Activated CD8-positive, alpha-beta memory T cell treated with anti-CD3 and anti-CD28 coated beads, Interleukin-2, amount 10 ng/mL, durations not matched to agents 7 days and 5 days (primary cell): ENCODE measurements at places on chromosomes 13 and 19.

DNA sequence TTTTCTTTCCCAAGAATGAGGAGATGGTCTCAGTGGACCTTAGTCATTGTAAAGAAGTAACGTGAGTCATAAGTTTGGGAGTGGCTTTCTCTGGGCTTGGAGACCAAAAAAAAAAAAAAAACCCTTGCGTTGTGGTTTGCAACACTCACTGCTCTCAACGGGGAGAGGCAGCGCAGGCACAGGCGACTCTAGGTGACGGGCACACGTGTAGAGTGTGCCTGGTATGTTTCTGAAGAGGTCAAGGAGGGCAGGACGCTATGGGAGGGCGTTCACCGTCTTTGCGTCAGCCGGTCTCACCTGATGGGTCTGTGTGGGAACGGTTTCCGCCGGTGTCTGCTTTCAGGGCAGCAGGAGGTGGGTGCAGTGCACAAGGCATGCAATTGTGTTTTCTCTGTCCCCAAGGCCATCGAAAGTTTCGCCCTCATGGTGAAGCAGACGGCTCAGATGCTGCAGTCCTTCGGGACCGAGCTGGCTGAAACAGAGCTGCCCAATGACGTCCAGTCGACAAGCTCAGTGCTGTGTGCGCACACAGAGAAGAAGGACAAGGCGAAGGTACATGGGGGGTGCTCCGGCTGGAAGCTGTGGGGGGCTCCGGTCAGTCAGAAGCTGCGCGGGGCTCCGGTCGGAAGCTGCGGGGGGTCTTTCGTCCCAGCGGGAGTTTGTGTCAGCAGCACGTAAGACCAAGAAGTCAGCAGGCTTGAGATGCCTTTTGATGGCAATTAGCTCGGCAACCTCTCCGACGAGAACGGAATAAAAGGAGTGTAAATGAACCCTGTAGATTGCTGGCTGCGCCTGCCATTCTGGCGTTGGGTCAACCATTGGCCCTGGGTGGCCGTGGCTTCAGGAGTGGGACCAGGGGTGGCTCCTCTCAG, 40.8 kb upstream of the F7 start:
- H3K4me3 ChIP-seq = no peak overlapping the region
- H3K27ac ChIP-seq = no peak overlapping the region
- no peaks in the 10 kb centered on the region for H3K27me3 ChIP-seq
- DNase-seq = no peak
- no peaks in the 10 kb centered on the region for H3K4me1 ChIP-seq

- no peaks in the 10 kb centered on the region for H3K27me3 ChIP-seq
- H3K4me3 ChIP-seq = peak overlapping the region; percentile 75
- H3K4me1 ChIP-seq = peaks cover 39% of the 10 kb centered on the region
- peak overlapping the region; percentile 92 for H3K27ac ChIP-seq
- peaks cover 8% of the 10 kb centered on the region for H3K36me3 ChIP-seq
Observed at GRCh38 chr13:100506600-100507422, 81.8 kb downstream of the GGACT start.

GRCh38 chr19:34493038-34493648, 11.6 kb downstream of the WTIP start:
- no peaks in the 10 kb centered on the region for H3K27me3 ChIP-seq
- H3K4me1 ChIP-seq = peaks cover under 1% of the 10 kb centered on the region
- H3K4me3 ChIP-seq = no peak overlapping the region
- no peaks in the 10 kb centered on the region for H3K36me3 ChIP-seq

DNA sequence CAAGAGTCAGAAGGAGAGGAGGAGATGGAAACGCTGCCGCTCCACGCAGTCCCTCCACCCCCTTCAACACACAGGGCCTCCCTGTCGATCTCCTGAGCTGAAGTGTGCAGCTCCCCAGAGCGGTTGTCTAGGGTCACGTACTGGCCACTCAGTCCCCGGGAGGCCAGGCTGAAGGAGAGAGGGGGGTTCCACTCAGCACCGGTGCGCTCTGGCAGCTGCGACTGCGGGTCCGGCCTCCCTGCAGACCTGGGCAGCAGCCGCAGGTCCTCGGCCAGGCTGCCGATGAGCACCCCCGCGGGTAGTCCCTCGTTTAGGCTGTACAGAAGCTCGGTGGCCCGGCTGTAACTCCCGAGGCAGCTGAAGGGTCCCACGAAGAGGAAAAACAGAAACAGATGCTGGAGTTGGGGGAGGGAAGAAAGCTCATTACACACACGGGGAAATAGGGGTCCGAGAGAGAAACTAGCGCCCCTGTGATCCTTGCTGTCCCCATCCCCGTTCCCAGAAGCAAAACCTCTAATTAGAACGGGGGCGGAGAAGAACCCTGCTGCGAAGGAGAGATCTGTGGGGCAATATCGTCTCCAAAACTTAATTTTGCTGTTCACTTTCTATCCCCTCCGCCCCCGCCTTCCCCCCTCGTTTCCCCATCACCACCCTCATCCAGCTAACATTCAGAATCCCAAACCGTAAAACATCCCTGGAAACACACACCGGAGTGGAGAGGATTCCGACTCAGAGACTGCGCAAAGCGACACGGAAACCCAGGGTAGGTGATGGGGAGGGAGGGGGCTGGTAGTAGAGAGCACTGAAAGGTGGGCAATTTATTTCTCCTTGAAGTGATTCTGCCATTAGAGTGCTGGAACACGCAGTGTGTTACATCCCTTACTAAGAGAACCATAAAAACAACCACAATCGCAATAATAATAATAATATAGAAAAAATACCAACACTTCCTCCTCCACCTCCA, 1.8 kb downstream of the PCDH20 start:
- no peak overlapping the region for H3K4me3 ChIP-seq
- no peak overlapping the region for H3K27ac ChIP-seq
- no peaks in the 10 kb centered on the region for H3K4me1 ChIP-seq
- no peaks in the 10 kb centered on the region for H3K36me3 ChIP-seq

GRCh38 chr19:49782515-49782914, 15.7 kb downstream of the AP2A1 start:
- no peak overlapping the region for H3K27ac ChIP-seq
- H3K36me3 ChIP-seq = peaks cover 27% of the 10 kb centered on the region
- H3K27me3 ChIP-seq = no peaks in the 10 kb centered on the region
- no peak for DNase-seq

- peaks cover 27% of the 10 kb centered on the region for H3K36me3 ChIP-seq
- no peak overlapping the region for H3K27ac ChIP-seq
- DNase-seq = no peak
- H3K27me3 ChIP-seq = no peaks in the 10 kb centered on the region
Observed at GRCh38 chr19:48987323-48987722, 5.8 kb downstream of the GYS1 start.

DNA sequence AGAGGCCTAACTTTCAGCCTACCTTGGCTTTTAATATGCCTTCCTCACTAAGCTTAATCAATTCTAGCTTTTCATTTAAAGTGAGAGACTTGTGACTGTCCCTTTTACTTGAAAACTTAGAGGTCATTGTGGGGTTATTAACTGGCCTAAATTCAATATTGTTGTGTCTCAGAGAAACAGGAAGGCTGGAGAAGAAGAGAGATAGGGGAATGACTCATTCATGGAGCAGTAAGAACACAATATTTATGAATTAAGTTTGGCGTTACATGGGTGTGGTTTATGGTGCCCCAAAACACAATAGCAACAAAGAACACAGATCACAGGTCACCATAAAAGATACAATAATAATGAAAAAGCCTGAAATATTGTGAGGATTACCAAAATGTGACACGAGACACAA, 612.1 kb downstream of the TBC1D4 start:
- H3K27me3 ChIP-seq = no peaks in the 10 kb centered on the region
- H3K4me1 ChIP-seq = no peaks in the 10 kb centered on the region
- H3K27ac ChIP-seq = no peak overlapping the region
- H3K4me3 ChIP-seq = no peak overlapping the region
- H3K36me3 ChIP-seq = no peaks in the 10 kb centered on the region

DNA sequence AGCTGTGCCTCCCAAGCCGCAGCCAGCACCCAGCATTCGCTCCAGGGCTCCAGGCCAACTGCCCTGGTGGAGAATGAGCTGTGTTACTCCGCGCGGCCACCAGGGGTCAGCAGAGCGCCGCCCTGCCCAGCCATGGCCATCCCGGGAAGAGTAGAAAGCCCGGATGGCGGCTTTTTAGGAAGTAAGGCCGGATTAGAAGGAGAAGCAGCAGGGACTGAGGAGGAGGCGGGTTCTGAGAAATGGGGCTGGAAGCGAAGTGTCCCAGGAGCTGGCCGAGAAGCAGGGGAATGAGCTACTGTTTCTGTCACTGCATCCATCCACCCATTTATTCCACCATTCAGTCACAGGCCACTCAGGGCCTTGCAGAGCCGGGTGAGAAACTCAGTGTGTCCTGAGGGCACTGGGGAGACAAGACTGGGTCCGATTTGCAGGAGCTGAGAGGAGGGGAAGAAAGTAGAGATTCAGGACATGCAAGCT, 6.6 kb upstream of the NPAS1 start:
- peak; percentile 69 for DNase-seq
- H3K4me1 ChIP-seq = peaks cover 8% of the 10 kb centered on the region
- H3K36me3 ChIP-seq = no peaks in the 10 kb centered on the region
- H3K4me3 ChIP-seq = no peak overlapping the region
- no peak overlapping the region for H3K27ac ChIP-seq

DNA sequence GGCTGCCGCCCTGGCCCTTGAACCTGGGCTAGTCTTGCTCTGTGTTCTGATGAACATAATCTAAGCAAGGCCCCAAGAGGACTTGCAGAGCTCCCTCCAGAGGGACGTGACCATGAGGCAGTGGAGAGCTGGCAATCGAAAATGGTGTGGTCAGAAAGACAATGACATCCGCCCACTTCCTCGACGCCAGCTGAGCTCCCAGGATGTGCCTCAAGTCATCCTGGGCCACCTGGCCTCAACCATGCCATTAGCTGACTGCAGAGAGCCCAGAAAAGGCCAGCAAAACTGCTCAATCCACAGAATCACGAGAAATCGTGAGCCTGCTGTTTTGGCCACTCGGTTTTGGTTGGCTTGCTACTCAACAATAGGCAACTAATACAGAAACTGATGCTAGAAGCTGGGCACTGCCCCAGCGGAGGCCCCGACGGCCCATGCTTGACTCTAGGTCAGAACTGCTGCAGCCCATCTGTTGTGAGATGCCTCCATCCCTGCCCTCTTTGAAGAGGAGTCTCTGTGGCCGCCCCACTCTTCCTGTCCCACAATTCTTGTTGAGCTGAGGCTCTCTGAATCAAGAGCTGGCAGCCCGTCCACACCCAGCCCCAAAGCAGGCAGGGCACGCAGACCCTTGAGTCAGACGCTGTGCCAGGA, 53.3 kb downstream of the STK24 start:
- DNase-seq = no peak
- H3K4me3 ChIP-seq = no peak overlapping the region
- peaks cover 10% of the 10 kb centered on the region for H3K36me3 ChIP-seq
- peaks cover 78% of the 10 kb centered on the region for H3K4me1 ChIP-seq
- no peaks in the 10 kb centered on the region for H3K27me3 ChIP-seq
- no peak overlapping the region for H3K27ac ChIP-seq

GRCh38 chr13:25179011-25179410, 6.9 kb upstream of the AMER2 start:
- no peak overlapping the region for H3K4me3 ChIP-seq
- no peak overlapping the region for H3K27ac ChIP-seq
- DNase-seq = no peak
- peaks cover 56% of the 10 kb centered on the region for H3K27me3 ChIP-seq
- peaks cover 2% of the 10 kb centered on the region for H3K4me1 ChIP-seq

- H3K27ac ChIP-seq = no peak overlapping the region
- no peak for DNase-seq
- no peak overlapping the region for H3K4me3 ChIP-seq
- peaks cover 11% of the 10 kb centered on the region for H3K36me3 ChIP-seq
Observed at GRCh38 chr13:44574466-44574855, 1.7 kb downstream of the TSC22D1 start.

DNA sequence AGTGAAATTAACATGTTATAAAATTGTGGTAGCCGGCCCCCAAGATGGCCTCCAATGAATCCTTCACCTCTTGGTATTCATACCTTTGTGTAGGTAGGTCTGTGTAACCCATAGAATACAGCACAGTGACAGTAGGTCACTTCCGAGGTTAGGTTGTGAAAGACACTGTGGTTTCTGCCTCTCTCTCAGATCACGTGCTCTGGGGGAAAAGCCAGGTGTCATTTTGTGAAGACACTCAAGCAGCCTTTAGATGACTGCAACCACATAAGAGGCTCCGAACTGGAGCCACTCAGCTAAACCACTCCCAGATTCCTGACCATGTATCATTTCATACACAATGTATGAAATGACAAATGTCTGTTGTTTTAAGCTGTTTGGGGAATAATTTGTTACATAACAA, 9.8 kb upstream of the USPL1 start:
- H3K4me1 ChIP-seq = peaks cover 19% of the 10 kb centered on the region
- H3K27ac ChIP-seq = no peak overlapping the region
- no peak overlapping the region for H3K4me3 ChIP-seq
- peaks cover 2% of the 10 kb centered on the region for H3K27me3 ChIP-seq

DNA sequence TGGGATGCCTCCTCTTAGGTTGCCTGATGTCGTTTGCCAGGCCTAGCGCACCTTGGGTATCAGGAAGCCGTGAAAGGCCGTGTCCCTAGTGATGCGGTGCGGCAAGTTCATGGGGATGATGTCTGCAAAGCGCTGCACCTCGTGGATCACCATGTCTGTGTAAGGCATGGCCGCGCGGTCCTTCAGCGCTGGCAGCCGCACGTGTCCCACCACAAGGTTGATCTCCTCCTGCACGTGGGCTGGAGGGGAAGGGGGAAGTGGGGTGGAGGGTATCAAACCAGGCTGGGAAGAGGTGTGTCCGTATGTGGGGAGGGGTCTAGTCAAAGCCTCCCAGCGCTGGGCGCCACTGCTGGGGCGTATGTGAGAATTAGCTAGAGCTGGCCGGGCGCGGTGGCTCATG, 23.2 kb downstream of the EGLN2 start:
- H3K27ac ChIP-seq = no peak overlapping the region
- no peak overlapping the region for H3K4me3 ChIP-seq
- peaks cover 7% of the 10 kb centered on the region for H3K36me3 ChIP-seq
- DNase-seq = peak; percentile 38
